ENCODE measurements at places on chromosomes 2 and 18.

DNA sequence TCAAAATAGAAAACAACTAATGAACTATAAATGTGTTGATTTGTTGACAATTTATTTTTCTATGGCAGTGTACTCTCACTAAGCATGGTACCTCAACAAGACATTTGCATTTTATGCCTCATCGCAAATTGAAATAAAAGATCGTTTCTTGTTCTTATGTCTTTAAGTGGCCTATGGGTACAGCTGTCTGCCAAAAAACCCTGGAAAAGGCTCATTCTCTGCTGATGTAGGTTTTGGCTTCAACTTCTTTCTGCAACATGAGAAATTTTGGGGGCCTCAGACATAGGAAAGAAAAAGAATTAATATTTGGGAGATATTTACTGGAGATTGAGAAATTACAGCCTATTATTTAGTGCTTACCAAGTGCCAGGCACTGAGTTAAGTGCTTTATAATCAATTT lies 205.1 kb upstream of the DPP10 start:
- DNase-seq: no peak

DNA sequence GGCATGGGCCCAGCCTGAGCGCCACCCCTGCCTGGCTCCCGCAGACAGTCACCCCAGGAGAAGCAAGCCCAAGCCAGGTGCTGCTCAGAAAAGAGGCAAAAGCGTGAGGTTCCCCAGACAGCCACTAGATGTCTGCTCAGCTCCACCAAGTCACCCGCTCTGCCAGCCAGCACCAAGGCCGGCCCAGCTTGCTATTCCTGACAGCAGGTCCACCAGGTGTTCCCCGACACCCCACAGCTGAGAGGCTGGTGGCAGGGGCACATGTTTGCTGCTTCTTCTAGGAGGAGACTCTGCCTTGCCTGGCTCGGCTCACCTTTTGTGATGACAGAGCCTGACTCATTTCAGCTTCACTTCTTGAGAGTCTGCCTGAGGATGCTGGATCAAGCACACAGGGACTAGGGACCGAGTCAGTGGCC lies 206.7 kb downstream of the MGAT5 start:
- DNase-seq: no peak

- no peak for DNase-seq
Observed at GRCh38 chr2:157932480-157933159, 56.5 kb upstream of the ACVR1 start.

- DNase-seq: no peak
Observed at GRCh38 chr2:148044322-148044721, 23.4 kb downstream of the MBD5 start.

DNA sequence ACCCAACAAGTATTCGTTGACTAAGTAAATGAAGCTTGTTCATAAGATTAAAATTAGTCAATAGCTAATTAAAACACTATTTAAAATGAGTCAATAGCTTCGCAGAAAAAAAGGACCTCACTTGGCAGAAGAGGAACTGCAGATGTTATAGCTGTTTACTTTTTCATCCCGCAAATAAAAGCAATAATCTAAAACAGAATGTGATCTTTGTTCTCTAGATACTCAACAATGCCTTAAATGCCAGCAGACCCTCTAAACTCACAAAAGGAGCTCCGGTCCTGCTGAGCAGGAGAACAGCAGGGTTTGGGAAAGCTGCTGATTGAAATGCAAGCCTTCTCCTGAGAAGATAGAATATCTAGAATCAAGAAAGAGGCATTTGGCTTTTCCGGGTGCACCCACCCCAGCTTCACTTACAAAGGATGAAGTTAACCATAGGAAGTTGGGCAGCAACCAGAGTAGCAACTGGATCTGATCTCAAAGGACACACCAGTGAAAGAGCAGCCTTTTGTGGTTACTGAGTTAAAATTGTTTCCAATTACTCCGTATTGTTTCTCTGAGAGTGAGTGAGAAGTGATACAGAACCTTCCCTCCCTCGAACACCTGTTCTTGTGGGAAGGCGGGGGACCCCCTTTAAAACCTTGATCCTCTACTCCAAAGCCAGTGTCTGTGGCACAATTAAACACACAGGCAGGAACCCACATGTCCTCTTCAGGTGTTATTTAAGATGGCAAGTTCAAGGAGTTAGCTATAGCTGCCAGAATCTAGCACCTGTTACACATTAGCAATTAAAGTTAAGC lies 6.8 kb downstream of the CCBE1 start:
- no peak for DNase-seq

DNA sequence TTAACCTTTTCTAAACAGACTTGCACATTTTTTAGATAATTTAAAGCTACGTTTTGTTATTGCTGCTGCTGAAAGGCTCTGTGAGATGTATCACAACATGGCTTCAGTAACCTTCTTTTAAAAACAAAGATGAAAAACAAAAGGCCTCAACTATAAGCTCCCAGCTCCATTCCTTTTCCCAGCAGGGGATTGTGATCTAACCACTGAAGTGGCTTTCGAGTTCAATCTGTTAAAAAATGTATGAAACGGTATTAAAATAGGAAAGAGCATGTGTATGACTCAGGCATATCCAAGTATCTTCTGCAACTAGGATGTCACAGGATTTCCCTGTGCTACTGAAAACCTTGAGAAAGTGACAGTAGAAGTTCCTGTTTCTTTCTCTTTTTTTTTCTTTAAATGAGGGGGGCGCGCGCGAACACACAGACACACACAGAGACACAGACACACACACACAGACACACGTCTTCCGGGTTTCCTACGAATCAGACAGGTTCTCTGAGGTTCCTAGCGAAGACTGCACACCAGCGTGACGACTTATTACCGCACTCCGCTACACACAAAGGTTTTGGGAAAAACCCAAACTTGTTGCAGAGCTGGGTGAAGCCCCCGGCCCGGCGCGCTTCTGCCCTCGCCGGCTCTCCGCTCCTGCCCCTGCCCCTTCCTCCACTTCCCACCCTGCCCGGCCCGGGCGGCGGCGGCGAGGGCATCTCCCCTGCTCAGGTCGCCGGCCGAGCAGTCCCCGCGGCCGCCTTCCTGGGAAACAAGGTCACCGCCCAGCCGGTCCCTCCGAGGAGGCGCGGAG lies 86.8 kb downstream of the RBMS1 start:
- DNase-seq: no peak

DNA sequence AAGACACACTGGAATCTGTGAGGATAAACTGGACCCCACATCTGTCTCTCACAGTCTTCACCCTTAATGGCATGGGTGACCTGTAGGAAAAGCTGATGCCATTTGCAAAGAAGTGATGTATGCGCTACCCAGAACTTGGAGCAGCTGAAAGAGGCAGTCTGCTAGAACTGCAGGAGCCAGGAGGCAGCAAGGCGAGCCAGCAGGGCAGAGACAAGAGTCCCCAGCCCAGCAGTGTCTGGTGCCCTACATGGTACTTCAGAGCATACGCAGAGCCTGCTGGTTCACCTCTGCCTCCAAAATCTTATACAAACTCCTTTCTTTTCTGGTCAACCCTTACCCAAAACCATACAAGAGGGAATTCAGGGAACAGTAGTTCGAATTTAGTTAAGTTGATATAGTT lies 683.1 kb upstream of the RAB6C start:
- no peak for DNase-seq

GRCh38 chr18:68909579-68909978 lies 111.7 kb downstream of the CCDC102B start:
- no peak for DNase-seq

DNA sequence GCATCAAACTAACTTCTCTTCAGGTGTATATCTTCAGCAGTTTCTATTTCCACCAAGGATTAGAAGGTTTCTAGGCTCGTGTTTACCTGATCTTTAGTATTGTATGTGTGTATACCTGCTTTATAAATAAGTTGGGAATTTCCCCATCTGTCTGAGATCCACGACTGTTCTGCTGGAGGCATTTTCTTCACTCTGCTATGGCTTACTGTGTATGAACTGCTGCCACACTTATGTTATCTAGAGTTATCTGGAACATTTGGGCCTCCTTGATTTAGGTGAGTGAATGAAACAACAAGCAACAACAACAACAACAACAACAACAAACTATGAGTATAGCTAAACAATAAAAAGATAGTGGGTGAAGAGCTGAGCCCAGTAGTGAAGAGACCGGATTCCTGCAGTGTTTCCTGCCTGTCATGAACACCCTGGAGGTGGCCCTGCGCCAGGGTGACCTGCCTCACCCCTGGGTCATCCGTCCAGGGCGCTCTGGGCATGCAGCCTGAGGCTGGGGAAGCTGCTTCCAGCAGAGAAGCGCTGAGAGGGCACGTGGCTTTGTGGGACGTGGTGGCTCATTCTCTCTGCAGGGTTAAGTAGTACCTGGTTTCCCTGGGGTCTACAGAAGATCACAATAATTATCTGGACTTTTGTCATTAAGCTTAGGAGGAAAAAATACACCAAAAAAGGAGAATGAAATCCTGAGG lies 56.1 kb upstream of the GATA6 start:
- no peak for DNase-seq

GRCh38 chr18:32328379-32328778 lies 138.5 kb downstream of the MEP1B start:
- no peak for DNase-seq

Measured in cortex of kidney (tissue), 1 donor.